Hematopoietic multipotent progenitor cell treated with erythropoietin and hydrocortisone succinate and interleukin-3 and kit ligand, for 4 days (in vitro differentiated cells): ENCODE measurements at places on chromosomes 12 and 14.
A peak's percentile ranks its signal among the peaks of the same experiment; 100 is the strongest.

GRCh38 chr12:26831951-26832821 is 808 bp downstream of the ITPR2 start:
- peak; percentile 94 for DNase-seq

DNA sequence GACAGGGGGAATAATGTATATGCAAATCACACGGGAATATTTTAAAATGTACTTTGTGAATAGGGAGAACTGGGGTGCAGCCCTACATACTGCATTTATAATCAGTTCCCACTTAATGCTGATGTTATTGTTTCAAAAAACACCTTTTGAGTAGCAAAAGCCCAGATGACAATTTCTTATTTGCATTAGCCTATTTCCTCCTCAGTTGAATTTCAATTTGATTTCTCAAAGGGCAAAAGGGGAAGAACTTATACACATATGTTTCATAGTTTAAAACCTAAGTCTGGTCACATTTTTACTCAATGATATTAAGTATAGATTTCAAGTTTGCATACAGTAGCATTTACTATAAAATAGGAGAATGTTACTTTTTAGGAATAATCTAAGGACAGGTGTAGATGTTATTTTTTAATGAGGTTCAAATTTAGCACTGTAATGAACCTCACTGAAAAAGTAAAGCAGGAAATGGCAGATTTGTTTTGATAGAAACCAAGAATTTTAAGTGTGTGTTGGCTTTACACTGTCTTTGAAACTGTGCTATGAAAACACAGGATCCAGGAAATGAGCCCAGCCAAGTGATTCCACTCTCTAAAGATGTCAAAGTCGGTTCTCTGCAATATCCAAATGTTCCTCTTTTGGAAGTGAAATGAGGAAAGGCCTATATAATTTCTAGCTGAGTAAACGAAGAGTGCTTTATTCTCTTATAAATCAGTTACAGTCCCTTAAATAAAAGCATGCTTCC is 367.4 kb downstream of the BTG1 start:
- no peak for DNase-seq

DNA sequence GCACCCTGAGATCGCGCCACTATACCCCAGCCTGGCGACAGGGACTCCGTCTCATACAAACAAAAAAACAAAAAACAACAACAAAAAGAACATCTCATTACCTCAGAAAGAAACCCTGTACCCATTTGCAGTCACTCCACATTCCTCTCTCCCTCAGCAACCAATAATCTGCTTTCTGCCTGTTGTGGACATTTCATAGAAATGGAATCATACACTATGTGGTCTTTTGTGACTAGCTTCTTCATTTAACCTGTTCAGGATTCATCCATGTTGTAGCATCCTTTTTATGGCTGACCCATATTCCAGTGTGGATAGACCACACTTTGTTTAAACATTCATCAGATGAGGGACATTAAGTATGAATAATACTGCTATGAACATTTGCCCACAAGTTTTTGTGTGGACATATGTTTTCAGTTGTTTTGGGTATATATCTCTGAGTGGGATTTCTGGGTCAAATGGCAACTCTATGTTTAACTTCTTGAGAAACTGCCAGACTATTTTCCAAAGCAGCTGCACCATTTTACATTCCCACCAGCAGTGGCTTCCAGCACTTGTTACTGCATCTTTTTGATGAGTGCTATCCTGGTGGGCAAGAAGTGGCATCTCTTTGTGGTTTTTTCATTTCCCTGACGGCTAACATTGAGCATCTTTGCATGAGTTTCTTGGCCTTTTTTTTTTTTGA is 5.9 kb upstream of the RCOR1 start:
- DNase-seq: no peak

DNA sequence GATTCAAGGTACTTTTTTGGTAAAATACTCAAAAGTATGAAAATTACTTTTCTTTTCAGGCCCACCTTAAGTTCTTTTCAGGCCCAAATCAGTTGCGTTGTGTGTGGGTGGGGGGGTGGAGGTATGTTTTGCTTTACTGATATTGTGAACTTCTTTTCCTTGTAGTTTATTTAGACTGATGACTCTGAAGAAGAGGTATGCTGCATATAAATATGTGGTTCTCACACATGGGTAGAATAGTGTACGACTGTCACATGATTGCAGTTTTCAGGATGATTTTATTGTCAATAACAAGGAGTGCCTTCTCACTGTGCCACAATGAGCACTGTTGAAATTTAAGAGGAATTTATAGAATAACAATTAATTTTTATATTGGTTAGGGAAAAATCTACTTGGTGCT is 166.6 kb upstream of the ATP2B1 start:
- DNase-seq: no peak

DNA sequence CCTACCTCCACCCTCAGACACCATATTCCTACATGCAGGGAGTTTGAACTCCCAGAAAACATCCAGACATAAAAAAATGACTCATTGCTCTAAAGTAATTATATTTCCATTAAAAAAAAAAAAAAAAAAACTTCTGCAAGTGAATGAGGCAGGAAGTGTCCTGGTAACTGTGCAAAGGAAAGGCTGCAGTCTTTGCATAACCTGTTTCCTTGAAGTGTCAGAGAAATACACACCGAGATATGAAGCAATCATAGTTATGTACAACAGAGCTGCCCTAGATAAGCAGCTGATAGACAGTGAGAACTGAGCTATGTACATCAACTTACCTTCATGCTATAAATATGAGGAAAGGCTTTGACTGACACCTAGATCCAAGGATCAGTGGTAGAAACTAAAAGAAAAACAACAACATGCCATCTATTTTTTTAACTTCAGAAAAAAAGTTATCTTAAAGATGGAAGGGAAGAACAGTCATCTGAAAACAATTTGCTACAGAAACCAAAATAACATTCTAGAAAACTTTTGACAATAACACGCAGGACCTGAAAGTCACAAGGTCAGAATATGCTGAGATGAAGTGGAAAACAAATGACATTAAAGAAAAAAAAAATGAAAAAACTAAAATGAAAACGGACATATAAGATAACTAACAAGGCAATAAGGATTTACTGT is 263.2 kb downstream of the SEC23A start:
- DNase-seq: peak; percentile 60

DNA sequence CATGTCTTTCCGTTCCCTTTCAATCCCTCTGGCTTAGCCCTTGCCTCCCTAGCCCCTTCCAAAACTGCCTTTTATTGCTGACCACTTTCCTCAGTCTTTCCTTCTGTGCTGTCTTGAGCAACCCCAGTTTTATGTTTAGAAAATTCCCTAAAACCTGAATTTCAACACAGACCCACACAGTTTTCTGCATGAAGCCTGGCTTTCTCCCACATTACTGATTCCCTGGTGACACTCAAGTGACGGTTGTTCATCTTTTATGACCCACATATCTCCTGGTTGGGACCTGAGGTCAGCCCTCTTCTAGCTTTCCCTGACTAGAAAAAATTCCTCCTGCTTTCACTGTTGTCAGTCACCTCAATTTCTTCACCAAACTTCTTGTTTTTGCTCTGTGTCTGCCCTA is 21.0 kb downstream of the FGD4 start:
- DNase-seq: no peak

GRCh38 chr14:96752125-96752524 is 45.1 kb upstream of the VRK1 start:
- DNase-seq: no peak

DNA sequence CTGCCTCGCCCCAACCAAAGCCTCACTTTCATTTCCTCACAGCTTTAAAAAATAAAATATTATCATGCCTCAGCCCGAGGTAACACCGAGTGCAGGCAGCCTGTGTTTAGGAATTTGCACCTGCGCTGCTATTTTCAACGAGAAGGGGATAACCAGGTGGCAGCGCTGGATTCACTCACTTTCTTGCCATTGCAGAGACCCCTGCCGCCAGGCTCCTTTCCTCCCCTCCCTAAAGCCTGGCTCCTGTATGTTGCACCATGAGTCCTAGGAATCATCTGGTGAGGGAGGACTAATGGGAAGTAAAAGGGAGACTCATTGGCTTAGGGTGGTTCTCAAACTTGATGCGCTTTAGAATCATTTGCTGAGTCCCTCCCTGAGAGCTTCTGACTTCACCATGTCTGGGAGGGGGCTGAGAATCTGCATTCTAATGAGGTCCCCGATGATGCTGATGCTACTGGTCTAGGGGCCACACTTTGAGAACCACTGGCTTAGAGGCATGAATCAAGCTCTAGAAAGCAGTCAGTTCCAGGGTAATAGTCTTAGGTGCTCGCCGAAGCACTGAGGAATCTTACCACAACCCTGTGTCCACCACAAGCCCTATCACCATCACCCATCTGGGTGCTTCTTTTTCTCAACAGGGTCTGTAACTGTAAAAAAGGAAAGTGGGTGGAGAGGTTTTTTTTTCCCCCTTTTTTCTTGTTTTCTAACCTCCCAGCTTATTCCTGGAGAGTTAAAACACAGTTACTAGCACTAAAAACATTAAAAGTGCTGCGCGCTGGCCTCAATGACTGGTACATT is 83.8 kb downstream of the SLC38A1 start:
- DNase-seq: peak; percentile 71

- DNase-seq: no peak
Measured at GRCh38 chr12:93758801-93759373, 81.7 kb downstream of the CRADD start.

DNA sequence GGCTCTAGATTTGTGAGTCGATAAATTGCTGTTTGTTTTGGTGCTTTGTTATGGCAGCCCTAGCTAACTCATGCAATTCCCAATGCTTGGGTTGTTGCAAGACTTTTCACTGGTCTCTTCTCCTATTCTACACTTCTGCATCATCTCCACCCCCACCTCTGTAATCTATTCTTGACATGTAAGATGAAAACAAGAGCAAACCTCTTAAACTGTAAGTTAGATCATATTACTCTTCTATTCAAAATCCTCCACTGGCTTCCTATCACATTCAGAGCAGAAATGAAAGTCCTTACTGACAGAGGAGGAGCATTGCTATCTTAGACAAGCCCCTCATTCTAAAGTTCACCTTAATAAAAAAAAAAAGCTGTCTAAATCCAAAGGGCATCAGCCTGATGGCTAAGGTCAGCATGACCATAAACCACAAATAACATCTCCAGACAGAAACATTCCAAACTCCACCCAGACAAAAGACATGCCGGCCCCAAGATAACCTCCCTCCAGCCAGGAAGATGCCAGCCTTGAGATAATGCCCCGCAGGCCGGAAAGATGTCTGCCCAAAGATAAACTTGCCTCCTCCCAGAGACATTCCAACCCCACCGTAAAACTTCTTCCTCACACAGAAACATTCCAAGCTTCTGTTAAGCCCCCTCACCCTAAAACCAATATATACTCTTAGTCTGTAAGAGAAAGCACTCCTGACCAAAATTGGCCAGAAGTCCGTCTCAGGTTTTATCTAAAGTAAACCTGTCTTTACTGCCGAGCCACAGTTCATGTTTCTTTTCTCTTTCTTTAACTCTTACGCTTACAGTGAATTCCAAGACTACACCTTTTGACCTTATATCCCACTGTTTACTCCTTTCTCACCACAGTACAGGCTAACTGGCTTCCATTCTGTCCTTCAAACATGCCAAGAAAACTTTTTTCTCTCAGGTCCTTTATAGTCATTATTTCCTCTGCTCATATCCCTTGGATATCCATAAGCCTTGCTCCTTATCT is 308.9 kb downstream of the KCNH5 start:
- no peak for DNase-seq

GRCh38 chr12:122394626-122395194 is 27.8 kb downstream of the CLIP1 start:
- no peak for DNase-seq

DNA sequence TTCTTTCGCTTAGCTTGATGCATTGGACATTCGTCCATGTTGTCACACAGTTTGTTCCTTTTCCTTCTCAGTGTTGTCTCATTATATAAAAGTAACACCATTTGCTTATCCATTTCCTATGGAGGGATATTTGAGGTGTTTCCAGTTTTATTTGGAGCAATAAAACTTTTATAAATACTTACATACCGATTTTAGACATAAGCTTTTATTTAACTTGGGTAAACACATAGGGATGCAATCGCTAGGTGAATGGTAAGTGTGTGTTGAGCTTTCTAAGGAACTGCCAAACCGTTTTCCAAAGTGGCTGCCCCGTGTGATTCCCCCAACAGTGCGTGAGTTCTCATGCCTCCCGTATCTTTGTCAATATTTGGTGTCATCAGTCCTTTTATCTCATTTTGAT is 95.2 kb upstream of the DYNC1H1 start:
- DNase-seq: no peak

- DNase-seq: no peak
Measured at GRCh38 chr14:100132903-100133510, 26.4 kb downstream of the DEGS2 start.

DNA sequence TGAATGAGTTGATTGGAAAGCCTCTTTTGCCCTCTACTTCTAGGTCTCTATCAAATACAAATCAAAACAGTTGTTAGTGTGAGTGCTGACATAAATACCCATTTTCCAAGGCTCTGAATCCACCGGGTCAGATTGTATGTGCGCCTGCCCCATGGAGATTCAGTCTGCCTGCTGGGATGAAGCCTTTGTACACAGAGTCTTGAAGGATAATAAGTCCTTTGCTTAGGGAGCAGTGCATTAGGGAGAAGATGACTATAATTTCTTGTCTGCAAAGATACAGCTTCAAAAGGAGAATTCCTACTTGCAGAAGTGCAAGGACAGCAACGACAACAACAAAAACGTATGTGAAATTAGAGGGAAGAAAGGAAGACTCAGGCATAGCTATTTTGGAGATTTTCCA is 90.3 kb upstream of the VRK1 start:
- no peak for DNase-seq

GRCh38 chr12:84507956-84508850 is 404.4 kb downstream of the SLC6A15 start:
- DNase-seq: peak; percentile 41

GRCh38 chr12:68180792-68181744 is 21.5 kb upstream of the IFNG start:
- peak; percentile 13 for DNase-seq

DNA sequence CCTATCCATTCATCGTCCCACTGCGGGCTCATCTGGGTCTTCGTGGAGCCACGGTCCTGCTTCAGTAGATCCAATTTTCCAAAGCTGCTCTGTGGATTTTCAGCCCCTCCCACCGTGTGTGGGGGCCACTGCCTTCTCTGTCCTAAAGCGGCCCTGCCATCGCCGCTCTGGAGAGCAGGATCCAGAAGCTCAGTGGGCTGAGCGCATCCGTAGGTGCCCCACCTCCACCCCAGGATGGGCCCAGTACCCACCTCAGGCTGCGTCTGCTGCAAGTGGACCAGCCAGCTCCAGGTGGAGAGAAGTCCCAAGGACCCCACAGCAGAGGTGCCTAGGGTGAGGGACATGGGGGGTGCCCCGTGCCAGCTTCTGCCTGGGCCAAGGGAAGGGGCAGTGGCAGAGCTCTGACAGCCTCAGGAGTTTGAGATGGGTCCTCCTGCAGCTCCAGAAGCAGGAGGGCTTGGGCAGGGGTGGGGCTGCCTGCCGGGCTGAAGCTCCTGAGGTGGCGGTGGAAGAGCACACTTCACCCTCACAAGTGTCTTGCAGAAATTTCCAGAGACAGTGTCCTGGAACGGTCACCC is 148.1 kb upstream of the C14orf180 start:
- DNase-seq: no peak

GRCh38 chr14:56100556-56100955 is 17.7 kb upstream of the PELI2 start:
- no peak for DNase-seq

DNA sequence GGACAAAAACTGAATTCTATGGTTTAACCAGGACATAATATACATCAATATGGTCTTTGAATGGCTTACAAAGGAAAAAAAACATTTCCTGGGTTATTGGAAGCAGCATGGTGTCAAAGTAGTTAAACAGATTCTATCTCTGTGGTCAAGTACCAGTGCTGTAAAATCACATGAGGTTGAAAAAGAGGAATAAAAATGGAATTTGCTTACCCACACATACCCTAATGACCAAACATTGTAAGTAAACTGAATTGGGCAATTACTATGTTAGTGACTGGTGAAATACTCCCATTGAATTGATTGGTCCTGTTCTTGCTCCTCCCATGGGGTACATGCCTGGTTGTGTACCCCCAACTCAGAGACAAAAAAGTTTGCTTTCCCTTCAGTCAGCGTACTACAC is 19.6 kb downstream of the IFNG start:
- peak; percentile 10 for DNase-seq
